ENCODE measurements at places on chromosomes 5 and 9.

GRCh38 chr9:110753731-110754231, 85.2 kb downstream of the MUSK start:
- DNase-seq: no peak

GRCh38 chr5:126269511-126269910, 153.7 kb upstream of the GRAMD2B start:
- DNase-seq: no peak

DNA sequence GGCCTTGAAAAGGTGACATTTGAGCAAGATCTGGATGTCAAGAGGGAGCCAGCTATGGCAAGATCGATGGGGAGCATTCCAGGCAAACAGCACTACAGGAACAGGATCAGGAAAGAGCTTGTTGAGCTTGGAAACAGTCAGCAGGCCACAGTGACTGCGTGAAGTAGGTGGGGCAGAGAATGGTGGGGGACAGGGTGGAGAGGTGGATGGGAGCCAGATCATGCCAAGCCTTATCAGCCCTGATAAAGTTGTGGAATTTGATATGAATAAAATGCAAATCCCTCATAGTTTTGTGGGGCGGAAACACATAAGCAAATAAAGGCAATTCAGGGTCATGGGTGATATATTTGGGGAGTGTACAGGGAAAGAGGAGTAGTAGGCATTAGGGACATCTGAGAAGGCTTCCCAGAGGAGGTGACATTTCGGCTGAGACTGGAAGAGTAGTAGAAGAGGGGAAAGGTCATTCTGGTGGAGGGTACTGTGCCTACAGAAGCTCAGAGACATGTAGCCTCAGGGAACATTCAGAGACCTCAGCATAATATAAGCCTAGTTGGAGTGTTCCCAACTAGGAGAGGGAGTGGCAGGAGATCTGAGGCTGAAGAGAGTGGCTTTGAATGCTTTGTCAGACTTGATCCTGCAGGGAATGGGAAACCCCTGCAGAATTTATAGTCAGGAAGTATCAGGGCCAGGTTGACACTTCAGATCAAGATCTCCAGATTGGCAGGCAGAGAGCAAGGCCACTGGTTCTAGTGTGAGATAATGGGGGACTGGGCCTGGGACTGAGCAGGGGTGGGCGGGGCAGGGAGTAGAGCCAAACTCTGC, 9.7 kb upstream of the CYSTM1 start:
- DNase-seq: no peak

DNA sequence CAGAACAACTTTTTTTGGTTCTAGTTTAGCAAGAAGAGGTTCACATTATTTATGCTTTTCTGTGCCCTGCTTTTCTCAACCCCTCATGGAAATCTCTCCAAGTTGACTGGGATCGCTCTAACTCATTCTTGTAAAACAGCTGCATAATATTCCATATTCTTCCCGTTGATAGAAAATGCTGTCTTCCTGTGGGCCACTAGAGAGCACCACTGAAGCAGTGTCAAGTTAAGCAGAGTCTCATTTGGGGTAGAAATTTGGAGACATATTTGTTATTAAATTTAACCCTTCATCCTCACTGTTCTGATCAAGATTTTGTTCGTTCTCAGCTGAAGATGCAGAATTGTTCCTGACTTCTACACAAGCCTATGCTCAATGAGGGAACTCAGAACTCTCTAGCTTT, 140.1 kb downstream of the CEMIP2 start:
- DNase-seq: no peak

DNA sequence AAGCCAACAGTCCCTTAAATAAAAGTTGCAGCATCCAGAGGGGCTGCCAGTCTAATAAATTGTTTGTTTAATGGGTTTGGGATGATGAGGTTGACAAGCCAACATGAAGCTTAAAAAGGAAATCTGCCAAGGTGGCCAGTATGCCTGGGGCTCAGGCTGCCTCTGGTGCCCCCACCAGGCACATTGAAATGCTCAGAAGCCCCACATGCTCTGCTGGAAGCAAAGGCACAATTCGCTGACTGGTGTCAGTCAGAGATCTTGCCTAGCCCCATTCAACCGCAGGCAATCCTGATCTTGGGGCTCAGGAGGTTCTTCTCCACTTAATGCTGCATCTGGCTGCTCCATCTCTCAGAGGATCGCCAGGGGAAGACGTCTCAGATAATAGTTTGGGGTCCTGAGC, 44.2 kb upstream of the TCERG1 start:
- no peak for DNase-seq

DNA sequence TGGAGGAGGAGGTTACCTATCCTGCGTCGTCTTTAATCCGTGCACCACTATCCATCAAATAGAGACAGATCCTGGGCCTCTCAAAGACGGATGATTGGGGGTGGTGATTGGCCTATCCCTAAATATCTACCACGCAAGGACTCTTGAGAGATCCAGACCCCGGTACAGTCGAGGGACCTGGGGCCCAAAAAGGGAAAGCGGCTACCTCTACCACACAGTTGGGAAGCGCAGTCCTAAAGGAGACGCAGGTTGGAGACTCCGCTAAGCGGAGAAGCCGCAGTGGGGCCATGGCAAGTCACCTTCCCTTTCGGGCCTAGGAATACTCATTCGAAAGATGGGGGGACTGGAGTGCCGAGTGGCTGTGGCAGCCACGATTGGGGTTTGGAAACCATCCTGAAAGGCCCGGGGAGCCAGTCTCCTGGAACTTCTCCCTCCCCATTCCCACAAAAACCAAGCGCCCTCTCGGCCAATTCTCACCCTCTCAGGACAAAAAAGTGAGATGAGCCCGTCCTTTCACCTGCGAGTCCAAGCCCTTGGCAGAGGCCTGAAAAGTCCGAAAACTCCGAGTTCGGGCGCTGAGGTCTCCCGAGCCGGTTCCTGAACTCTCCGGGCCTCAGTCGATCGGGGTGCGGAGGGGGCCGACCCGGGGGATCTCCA, 499 bp upstream of the FOXE1 start:
- no peak for DNase-seq

- no peak for DNase-seq
Observed at GRCh38 chr9:116844621-116845020, 157.5 kb downstream of the TRIM32 start.

- DNase-seq: peak; percentile 49
Observed at GRCh38 chr5:145936401-145937131, at the start of gene SH3RF2. TSS of gene SH3RF2 (plus strand) at chr5:145936578. CDS start at chr5:145937929, 1,351 bp downstream.

DNA sequence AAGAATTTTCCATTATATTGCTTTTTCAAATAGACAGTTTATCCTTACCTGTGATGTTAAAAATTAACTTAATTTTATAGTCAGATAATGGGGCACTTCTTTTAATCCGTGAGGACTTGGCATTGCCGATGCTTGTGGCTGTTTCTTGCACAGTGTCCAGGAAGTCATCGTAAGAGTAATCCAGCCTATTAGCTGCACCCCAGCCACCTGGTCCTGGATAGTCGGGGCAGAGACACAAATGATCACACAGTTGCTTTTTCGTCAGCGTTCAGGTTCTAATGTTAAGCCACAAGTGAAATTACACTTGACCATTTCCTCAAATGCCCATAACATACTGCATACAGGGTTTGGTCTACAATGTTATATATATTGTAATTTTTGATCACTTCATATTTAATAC, 107.4 kb downstream of the SVEP1 start:
- no peak for DNase-seq

GRCh38 chr5:37738057-37738691, 101.7 kb downstream of the GDNF start:
- peak; percentile 94 for DNase-seq

GRCh38 chr5:171589461-171589860, 170.0 kb downstream of the FGF18 start:
- no peak for DNase-seq

- DNase-seq: no peak
Observed at GRCh38 chr5:120538644-120539043, 74.5 kb downstream of the PRR16 start.

DNA sequence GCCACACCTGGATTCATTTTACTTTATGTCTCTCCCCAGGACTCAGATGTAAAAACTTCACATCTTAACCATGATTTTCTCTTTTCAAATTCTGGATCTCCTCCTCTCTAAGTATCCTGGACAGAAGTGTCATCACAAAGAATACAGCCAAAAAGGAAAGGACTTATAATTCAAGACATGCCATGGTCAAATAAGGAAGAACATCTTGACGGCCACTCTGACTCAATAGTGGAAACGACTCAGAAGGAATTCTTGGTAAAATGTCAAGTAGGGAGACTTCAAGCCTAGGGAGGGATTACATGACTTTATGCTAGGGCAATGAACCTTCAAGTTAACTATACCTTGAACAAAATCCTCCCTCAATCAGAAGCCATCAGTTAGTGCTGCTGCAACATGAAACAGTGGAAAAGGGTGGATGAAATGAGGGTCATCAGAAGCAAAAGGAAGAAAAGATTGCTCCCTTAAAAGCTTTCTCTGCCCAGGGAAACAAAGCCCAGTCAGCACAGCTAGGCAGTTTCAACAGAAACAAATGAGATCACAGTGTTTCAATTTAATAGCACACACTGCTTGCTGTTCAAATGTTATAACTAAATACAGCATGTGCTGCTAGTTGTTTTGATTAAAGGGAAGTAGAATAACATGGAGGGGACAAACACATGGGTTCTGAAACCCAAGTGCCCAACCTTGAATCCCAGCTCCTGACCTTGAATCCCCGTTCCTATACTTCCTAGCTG, 101.4 kb downstream of the LPAR1 start:
- DNase-seq: peak; percentile 70

- DNase-seq: no peak
Observed at GRCh38 chr5:123429221-123429954, 6.2 kb upstream of the CEP120 start.
